ENCODE measurements at places on chromosomes 13 and 19.

- DNase-seq, result no peak
Observed at GRCh38 chr19:58007285-58007684, 4.7 kb upstream of the ZNF606 start.

- peak; percentile 28 for DNase-seq
Observed at GRCh38 chr19:52689843-52690368, 44.9 kb downstream of the ZNF611 start.

- DNase-seq, result peak; percentile 71
Observed at GRCh38 chr19:45100846-45101252, 7.9 kb downstream of the PPP1R37 start.

- DNase-seq, result no peak
Observed at GRCh38 chr19:2275588-2276428, 6.2 kb downstream of the PEAK3 start.

DNA sequence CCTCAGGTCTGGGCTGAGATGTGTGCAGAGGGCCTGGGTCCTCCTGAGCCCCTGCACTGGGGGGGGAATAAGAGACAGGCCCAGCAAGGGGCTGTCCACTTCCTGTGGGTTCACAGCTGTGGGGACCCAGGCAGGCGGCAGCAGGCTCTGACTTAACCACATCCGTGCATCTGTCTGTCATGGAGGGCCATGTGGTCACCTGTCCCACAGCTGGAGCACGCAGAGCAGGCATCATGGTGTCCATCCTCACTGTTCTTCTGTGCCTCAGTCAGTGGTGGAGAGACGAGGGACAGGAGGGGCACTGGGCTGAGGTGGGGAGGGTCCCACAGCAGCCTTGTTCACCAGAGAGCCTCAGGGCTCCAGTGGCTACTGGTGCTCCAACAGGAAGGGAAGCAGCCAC is 16.3 kb upstream of the KIR3DL3 start:
- DNase-seq, result no peak

- DNase-seq, result peak; percentile 89
Observed at GRCh38 chr19:38634757-38635482, 12.5 kb upstream of the ACTN4 start.

DNA sequence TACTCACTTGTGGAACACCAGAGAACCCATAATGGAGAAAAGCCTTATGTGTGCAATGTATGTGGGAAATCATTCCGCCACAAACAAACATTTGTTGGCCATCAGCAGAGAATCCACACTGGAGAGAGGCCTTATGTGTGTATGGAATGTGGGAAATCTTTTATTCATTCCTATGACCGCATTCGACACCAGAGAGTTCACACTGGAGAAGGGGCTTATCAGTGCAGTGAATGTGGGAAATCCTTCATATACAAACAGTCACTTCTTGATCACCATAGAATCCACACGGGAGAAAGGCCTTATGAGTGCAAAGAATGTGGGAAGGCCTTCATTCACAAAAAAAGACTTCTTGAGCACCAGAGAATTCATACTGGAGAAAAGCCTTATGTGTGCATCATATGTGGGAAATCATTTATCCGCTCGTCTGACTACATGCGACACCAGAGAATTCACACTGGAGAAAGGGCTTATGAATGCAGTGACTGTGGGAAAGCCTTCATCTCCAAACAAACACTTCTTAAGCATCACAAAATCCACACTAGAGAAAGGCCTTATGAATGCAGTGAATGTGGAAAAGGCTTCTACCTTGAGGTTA is 10.9 kb downstream of the ZNF549 start:
- no peak for DNase-seq

Measured in stomach (tissue), 19 donors.